ENCODE measurements at places on chromosomes 5 and 9. TPM values are rescaled to one million over a fixed set of nuclear protein-coding genes. Genes with fewer than 3 reads are reported as not detected.

The ENHO gene
- 0.60 TPM for total RNA-seq

The DMRT3 gene
- total RNA-seq = not detected

DNA sequence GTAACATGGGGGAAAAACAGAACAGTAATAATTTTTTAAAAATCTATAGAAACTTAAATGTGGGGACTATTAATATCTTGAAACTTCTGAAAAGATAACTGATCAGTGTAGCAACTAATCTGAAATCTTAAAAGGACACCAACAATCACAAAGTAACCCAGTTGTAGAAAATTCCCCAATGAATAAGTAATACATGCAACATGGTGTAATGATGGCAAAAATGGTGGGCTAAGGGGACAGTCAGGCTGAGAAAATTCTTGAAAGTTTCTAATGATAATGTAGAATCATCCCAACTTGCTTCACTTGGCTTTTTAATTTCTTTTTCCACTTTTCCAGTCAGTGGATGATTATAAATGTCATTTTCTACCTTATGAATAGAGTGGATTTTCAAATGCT is 5.4 kb downstream of the NFIL3 start:
- DNase-seq = no peak

The ALDOB gene
- total RNA-seq = 0.53 TPM

The CDKN2B gene
- 7.9 TPM for total RNA-seq

The PCDHB9 gene
- total RNA-seq = 2.5 TPM

DNA sequence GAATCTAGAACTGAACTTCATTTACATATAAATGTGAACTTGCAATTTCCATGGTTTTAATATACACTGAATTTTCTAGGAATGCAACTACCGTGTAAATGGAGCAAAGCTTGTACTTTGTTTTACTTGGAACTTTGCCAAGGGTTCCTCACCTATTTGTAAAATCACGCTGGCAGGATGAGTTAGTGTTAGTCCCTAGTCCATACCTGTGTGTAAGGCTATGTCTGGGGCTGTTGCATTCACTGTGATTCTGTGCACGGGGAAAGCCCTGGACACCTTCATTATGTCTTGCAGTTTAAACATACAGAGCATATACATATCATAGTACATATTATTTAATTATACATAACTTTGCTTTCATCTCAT is 119.9 kb downstream of the PAX5 start:
- DNase-seq = no peak

- no peak for DNase-seq
These were observed 195.9 kb downstream of the SEMA6A start for GRCh38 chr5:116378777-116379121.

The ARAP3 gene
- 10.1 TPM for total RNA-seq

- DNase-seq = no peak
These were observed 234.4 kb downstream of the NTRK2 start for GRCh38 chr9:84903963-84904362.

DNA sequence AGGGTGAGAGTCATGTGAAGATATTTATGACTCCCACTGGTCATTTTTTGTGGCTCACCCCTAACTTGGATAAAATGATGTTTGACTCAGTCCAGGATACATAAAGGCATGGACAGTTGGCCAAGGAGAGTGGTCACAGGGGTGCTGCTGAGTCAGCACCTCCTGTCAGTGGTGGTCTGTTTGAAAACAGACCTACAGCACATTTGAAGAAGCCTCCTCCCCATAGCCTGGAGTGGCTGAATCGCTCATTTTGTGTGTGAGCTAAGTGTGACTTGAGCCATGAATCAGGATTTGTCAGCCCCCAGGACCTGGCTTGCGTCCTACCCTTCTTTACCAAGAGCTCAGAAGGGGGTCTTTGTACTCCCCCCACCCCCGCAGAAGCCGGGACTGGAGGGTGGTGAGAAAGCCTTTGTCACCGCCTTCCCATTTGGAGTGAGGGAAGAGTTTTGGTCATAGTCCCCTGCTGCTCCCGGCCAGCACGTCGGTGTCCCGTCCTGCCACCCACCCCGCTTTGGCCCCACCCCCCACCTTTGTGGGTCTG is 35.6 kb downstream of the TRIO start:
- no peak for DNase-seq
